ENCODE measurements at places on chromosomes 13 and 19. TPM values are rescaled to one million over a fixed set of nuclear protein-coding genes. Genes with fewer than 3 reads are reported as not detected.

DNA sequence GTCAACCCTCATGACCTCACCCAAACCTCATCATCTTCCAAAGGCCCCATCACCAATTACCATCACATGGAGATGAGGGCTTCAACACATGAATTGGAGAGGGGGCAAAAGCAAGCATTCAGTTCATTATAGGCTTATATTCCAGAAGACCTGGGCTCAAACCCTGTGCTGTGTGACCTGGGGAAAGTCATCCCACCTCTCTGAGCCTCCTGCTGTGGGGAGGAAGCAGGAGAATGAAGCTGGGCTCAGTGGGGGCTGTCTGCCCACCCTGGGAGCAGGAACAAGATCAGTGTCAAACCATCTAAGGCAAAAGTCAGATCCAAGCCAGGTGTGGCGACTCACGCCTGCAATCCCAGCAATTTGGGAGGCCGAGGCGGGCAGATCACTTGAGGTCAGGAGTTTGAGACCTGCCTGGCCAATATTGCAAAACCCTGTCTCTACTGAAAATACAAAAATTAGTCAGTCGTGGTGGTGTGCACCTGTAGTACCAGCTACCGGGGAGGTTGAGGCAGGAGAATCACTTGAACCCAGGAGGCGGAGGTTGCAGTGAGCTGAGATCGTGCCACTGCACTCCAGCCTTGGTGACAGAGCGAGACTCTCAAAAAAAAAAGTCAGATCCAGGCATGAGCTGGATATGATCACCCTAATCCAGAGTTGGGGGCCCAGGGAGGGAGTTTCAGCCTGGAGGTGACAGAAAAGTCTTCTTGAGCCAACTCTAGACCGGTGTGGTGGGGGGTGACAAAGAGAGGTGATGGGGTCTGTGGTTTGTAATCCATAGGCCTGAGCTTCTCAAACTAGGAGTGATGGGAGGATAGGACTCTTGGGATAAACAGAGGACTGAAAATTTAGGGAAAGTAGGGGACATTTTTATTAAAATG, 1.6 kb upstream of the TPM4 start:
- H3K36me3 ChIP-seq, result peaks cover 17% of the 10 kb centered on the region
- no peak for DNase-seq
- no peaks in the 10 kb centered on the region for H3K27me3 ChIP-seq
- H3K4me3 ChIP-seq, result peak overlapping the region; percentile 79

The CDADC1 gene
- 8.0 TPM for total RNA-seq

DNA sequence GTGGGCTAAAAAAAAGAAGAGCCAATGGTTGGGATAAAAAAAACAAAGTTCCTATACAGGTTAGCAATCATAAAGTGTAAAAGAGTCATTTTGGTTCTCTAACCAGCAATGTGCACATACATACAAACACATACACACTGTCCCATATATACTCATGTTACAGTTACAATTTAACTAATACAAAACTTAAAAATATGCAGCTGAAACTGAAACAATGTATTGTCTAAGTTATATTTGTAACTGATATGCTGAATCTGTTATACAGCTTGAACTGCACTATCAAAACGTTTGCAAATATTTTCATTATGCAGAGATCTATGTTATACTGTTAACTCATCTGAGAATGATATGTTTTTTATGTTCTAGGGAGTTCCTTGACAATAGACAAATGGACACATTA, 173.7 kb downstream of the KLF12 start:
- H3K27ac ChIP-seq, result no peak overlapping the region
- no peak for DNase-seq
- peaks cover 6% of the 10 kb centered on the region for H3K4me1 ChIP-seq
- H3K27me3 ChIP-seq, result no peaks in the 10 kb centered on the region
- peaks cover 8% of the 10 kb centered on the region for H3K36me3 ChIP-seq

The SLC44A2 gene
- total RNA-seq, result 85.5 TPM

The ZNF816 gene
- 8.9 TPM for total RNA-seq

The PRSS57 gene
- not detected for total RNA-seq

- H3K27ac ChIP-seq, result no peak overlapping the region
- no peaks in the 10 kb centered on the region for H3K4me1 ChIP-seq
- no peak for DNase-seq
- no peaks in the 10 kb centered on the region for H3K36me3 ChIP-seq
These were observed 23.8 kb upstream of the TMEM255B start for GRCh38 chr13:113735194-113735593.

DNA sequence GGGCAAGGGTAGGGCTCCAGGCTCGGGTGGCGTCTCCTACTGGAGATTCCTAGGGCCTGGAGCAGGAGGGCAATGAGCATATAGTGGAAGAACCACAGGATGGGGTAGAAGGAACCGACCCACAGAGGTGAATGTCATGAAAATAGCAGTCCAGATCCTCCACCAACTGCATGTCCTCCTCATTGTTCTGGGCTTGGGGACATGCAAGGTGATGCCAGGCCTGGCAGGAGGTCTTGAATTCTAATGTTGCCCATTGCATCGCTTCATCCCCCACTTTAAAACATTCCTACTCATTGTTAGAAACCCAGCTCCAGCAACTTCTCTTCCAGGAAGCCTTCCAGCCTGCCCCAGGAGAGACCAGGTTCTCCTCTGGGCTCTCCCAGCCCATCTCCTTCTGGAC, 49.4 kb downstream of the OR10H4 start:
- peaks cover 26% of the 10 kb centered on the region for H3K4me1 ChIP-seq
- H3K27me3 ChIP-seq, result peaks cover 6% of the 10 kb centered on the region
- no peaks in the 10 kb centered on the region for H3K36me3 ChIP-seq
- H3K27ac ChIP-seq, result no peak overlapping the region

The IFNL1 gene
- total RNA-seq, result not detected

The DNM2 gene
- total RNA-seq, result 198 TPM

DNA sequence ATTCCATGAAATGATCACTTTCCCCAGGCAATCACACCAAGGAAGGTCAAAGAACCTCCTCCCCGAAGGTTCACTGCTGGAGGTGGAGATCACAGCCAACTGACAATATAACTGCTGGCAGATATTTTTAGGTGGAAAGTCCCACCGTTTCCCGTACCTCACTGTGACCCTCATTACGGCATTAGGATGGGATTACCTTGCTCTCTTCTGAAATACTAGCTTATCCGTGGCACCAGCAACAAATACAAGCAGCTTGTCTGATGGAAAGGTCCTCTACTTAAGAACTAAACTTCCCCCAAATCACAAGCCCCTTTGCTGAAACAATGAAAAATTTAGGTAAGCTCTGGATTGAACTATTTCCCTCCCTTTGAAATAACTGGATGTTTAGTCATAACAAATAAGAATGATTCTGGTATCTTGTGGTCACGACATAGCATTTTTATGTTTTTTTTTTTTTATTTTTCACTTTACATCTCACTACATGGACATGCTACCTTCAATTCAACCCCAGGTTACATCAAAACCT, 178.9 kb downstream of the COL4A1 start:
- no peaks in the 10 kb centered on the region for H3K36me3 ChIP-seq
- H3K27me3 ChIP-seq, result peaks cover 34% of the 10 kb centered on the region
- no peak overlapping the region for H3K4me3 ChIP-seq
